ENCODE measurements at places on chromosomes 16 and 17.

GRCh38 chr17:40260528-40260927 is 27.2 kb upstream of the CDC6 start:
- no peak for DNase-seq

- no peak for DNase-seq
Measured at GRCh38 chr17:57515662-57516211, 229.4 kb downstream of the CCDC182 start.

DNA sequence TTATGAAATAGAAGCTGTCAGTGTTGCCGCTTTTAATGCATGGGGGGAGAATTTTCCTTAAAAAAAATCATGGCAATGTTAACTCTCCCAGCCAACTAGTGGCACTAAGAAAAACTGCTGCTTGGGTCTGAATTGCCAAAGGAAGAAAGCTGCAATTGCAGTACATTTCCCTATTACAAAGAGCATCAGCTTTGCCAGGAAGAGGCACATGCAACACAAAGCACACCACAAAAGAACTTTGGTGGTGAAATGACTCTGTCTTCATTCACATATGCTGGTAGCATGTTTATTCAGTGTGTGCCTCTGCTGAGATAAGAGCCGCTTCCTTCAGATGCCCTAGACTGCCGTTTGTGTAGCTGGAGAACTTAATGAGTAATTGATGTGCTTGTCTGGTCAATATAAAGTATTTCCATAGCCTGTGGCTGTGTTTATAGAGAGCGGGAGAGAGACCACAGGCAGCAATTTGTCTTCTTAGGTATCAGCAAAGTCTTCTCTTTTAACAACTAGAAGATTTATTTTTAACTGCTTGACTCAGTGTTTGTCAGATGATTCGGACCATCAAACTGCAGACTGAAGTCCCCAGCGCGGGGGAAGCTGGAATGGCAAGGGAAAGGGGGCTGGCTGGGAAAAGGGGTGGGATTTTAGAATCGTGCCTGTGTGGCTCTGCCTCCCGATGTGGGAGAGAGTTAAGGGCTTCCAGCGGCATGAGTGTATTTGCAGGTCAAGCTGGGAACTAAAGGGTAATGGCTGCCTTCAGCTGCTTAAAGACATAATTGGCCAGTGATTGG is 115.1 kb downstream of the MRTFB start:
- DNase-seq, result peak; percentile 36

DNA sequence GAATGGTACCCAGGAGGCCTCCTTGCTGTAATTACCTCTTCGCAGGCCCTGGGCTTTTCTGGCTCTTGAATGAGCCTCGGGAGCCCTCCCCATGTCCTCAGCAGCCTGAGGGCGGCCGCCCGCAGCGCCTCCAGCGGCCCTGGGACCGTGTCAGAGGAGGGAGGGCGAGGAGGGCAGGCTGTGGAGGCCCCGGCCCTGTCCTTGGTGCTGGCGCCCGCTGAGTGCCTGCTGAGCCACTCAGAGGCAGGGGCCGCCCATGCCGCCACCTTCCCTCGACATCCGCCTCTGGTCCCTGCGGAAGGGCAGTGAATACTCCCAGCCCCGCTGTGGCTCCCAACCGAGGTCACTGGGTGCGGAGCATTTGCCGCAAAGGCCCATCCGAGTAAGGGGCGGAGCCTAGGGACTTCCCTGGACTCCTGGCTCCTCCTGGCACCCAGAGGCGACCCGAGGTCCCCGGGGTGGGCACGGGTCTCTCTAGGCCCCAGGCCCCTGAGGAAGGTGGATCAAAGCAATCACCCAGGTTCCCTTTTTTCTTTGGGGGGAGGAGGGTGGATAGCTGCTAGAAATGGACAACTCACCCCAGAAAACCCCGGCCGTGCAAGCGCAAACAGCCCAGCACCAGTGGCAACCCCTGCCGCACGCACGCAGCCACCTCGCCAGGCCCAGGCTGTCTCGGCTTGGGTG is 2.8 kb downstream of the RBFOX3 start:
- no peak for DNase-seq

GRCh38 chr17:74961657-74962350 is 10.8 kb downstream of the HID1 start:
- DNase-seq, result peak; percentile 61

GRCh38 chr17:75808905-75809621 is 24.5 kb downstream of the UNK start:
- no peak for DNase-seq

DNA sequence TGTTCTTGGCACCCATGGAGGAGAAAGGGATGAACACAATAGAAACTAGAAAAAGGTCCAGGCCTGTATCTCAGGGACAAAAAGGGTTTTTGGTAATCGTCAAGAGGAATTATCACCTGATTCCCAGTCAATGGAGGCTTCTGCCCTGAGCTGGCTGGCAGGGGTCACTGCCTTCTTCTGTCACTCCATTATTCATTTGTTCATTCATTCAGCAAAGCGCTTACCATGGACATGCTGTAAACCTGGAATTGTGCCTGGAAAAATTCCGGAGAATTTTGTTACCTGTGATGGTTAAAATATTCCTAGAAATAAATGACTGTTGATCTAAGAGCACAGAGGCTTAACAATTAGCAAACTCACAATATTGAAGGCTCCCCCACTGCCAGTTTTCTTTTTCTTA is 212.3 kb downstream of the SHISA9 start:
- DNase-seq, result no peak

DNA sequence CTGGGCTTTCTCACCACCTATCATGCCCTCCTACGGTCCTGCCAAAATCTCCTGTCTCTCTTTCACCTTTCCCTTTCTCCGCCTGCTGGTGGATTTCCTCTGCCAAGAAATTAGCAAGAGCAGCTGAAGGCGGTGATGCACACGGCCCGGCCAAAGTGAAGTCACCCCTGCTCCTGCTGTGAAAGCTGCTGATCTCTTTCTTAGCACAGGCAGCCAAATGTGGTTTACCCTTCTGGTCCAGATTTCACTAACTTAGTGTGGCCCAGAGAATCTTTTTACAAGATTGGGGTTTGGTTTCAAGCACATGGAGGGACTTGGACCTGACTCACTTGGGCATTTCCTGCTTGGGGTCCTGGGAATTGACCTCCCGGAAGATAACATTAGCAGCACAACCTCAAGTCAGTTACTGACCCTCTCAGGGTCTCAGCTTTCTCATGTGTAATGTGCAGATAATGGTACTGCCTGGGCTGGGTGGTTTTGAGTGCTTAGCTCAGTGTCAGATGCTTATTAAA is 155.7 kb downstream of the SOCS1 start:
- peak; percentile 94 for DNase-seq

All from AG04450 (cell line).